ENCODE measurements at places on chromosomes 16 and 17.

DNA sequence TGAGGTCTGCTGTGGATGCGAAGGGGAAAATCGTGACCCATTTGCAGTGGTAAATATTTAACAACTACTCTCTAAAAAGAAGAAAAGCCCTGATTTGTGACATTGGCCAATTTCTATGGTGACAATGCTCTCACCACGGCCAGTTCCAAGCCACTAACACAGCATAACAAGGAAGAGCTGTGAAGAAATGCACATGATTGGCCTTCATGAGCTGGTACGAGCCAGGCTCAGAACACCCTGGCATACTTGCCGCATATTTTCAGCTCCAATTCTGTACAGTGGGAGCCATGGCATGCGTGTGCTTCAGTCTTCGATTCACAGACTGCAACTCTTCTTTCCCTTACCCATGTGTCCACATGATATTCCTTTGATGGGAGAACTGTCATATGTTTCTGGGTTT is 363.9 kb upstream of the CDH5 start:
- DNase-seq, result no peak

- no peak for DNase-seq
These were observed 111.7 kb upstream of the FOXF1 start for GRCh38 chr16:86398622-86399021.

- no peak for DNase-seq
These were observed 93.6 kb upstream of the TBX2 start for GRCh38 chr17:61306003-61306402.

GRCh38 chr17:1714980-1715802 is 5.0 kb upstream of the TLCD2 start:
- DNase-seq, result no peak

DNA sequence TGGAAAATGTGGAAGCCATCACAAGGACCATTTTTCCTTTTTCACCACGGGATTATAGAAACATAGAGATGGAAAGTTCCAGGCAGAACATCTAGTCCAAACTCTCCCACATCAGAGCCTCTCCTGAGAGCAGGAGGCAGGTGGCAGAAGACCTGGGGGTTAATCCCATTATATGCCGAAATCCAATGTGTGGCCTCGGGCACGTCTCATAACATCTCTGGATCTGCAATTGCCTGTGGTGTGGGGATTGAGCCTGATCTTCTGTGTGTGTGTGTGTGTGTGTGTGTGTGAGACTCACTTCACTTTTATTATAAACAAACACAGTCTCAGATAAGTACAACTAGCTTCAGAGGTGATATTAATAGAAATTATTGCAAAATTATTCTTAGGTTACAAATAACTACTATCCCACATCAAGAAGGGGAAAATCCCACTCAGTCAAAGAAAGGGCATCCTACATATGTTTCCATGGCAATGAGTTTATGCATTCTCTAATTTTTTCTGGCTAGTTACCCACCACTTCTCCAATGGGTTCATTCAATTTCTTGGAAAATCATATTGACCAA is 199.1 kb downstream of the FOXL1 start:
- no peak for DNase-seq

GRCh38 chr17:26773189-26774188 is 520.4 kb upstream of the WSB1 start:
- DNase-seq, result no peak

All from stimulated activated naive CD8-positive, alpha-beta T cell treated with anti-CD3 and anti-CD28 coated beads, Interleukin-15, amount 100 ng/mL, for 72 hours (primary cell).